Activated T-helper 17 cell treated with anti-CD3 and anti-CD28 coated beads, Interleukin-2, amount 50 U/mL, for 72 hours (primary cell): ENCODE measurements at places on chromosomes 3 and 15. TPM values are rescaled to one million over a fixed set of nuclear protein-coding genes. Genes with fewer than 3 reads are reported as not detected.

GRCh38 chr3:14884665-14885064 is 62.7 kb upstream of the NR2C2 start:
- H3K4me1 ChIP-seq: peaks cover 25% of the 10 kb centered on the region
- peak overlapping the region; percentile 31 for H3K27ac ChIP-seq
- H3K27me3 ChIP-seq: no peaks in the 10 kb centered on the region
- ATAC-seq: peak; percentile 30
- no peaks in the 10 kb centered on the region for H3K36me3 ChIP-seq

GRCh38 chr15:101374326-101374725 is 79.3 kb upstream of the SNRPA1 start:
- peaks cover 9% of the 10 kb centered on the region for H3K27me3 ChIP-seq
- H3K4me3 ChIP-seq: no peak overlapping the region
- H3K27ac ChIP-seq: no peak overlapping the region
- no peaks in the 10 kb centered on the region for H3K4me1 ChIP-seq

GRCh38 chr3:88410259-88410658 is 260.5 kb downstream of the C3orf38 start:
- ATAC-seq: peak; percentile 26
- no peaks in the 10 kb centered on the region for H3K27me3 ChIP-seq
- no peaks in the 10 kb centered on the region for H3K36me3 ChIP-seq
- H3K4me3 ChIP-seq: peak overlapping the region; percentile 23
- H3K27ac ChIP-seq: peak overlapping the region; percentile 46
- no peaks in the 10 kb centered on the region for H3K4me1 ChIP-seq

- peaks cover 38% of the 10 kb centered on the region for H3K4me1 ChIP-seq
- peak overlapping the region; percentile 90 for H3K4me3 ChIP-seq
- H3K36me3 ChIP-seq: peaks cover 58% of the 10 kb centered on the region
- no peaks in the 10 kb centered on the region for H3K27me3 ChIP-seq
- ATAC-seq: no peak
These were observed 2.1 kb downstream of the SEMA7A start for GRCh38 chr15:74431645-74432044.

GRCh38 chr15:53378096-53378800 is 381.2 kb downstream of the WDR72 start:
- H3K36me3 ChIP-seq: no peaks in the 10 kb centered on the region
- no peak overlapping the region for H3K27ac ChIP-seq
- H3K4me1 ChIP-seq: no peaks in the 10 kb centered on the region
- ATAC-seq: no peak
- peaks cover 3% of the 10 kb centered on the region for H3K27me3 ChIP-seq

- no peak for ATAC-seq
- H3K4me3 ChIP-seq: no peak overlapping the region
- no peak overlapping the region for H3K27ac ChIP-seq
- peaks cover 3% of the 10 kb centered on the region for H3K4me1 ChIP-seq
These were observed 5.6 kb upstream of the TMEM45A start for GRCh38 chr3:100486808-100487207.

GRCh38 chr3:65945953-65946352 is 92.8 kb downstream of the MAGI1 start:
- H3K27me3 ChIP-seq: peaks cover 4% of the 10 kb centered on the region
- no peak overlapping the region for H3K4me3 ChIP-seq
- no peak for ATAC-seq
- no peaks in the 10 kb centered on the region for H3K36me3 ChIP-seq
- H3K27ac ChIP-seq: no peak overlapping the region

GRCh38 chr15:52184721-52185120 is 6.5 kb downstream of the GNB5 start:
- H3K27me3 ChIP-seq: no peaks in the 10 kb centered on the region
- H3K27ac ChIP-seq: no peak overlapping the region

Gene ALDH1L1
- total RNA-seq: 0.24 TPM

Gene NLGN1
- not detected for total RNA-seq

Gene RAP2B
- 18.9 TPM for total RNA-seq

Gene AP2M1
- total RNA-seq: 206 TPM
